GDM1 (cell line): ENCODE measurements at places on chromosomes 16 and 17.

DNA sequence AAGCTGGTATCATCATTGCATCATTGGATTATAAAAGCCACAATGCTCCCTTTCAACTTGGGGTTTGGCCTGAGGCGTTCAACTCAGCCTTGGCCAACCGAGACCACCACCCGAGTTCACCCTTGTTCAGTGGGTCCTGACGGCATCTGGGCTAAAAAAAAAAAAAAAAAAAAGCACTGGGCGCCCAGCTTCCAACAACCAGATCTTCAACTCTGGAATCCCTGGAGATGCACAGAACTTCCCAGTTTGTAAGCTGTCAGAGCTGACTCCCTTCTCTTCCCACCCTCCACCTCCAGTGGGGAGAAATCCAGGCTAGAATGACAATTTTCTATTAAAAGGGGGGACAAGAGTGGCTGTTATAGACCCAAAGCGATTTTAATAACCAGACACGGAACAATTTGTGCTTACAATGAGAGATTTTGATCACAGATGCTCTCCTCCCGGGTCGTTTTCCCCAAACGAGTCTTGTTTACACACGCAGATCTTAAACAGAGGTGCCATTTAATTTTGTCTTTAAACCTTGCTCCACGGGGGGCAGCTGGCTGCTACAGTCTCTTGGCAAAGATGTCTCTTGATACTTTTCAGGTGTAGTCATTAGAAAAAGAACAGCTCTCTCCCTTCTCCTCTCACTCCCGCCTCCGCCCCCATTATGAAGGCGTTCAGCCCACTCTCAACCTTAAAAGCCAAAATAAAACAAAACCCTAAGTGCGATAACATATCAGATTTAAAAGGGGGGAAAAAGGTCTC is 26.9 kb downstream of the GPRC5B start:
- no peak for DNase-seq

- DNase-seq: no peak
Observed at GRCh38 chr17:72654706-72655105, 437.8 kb downstream of the SLC39A11 start.

GRCh38 chr16:2040787-2041522 is 6.7 kb downstream of the NTHL1 start:
- no peak for DNase-seq

GRCh38 chr17:27473748-27474609 is 17.7 kb downstream of the KSR1 start:
- peak; percentile 85 for DNase-seq

DNA sequence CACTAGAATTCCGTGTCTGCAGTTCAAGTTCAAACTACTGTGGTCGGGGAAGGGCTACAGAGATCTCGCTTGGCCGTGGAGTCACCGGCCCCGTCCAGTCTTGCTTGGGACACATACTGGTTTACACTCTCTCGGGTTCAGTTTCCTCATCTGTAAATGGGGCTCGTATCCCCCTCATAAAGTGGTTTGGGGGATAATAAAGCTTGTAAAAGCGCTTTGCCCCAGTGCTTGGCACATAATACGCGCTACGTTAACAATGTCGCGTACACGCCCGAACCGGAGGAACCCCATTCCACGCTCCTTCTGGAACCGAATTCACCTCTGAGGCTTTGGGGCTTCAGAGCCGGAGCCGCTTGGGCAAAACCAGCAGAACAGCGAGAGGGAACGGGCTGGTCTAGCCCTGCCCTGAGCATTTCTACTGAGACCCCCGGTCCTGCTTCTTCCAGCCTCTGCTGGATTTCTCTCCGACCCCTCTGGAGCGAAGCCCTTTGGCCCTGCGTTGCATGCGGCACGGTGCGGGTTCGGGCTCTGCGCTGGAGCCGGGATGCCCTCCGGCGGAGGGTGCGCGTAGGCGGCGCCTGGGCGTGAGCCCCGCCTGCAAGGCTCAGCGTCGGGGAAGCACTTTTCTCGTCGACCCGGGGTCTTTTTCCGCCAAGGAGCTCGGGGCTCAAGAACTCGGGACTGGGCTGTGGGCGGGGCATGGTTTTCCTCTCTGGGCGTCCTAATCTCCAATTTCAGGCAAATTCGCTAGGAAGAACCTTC is 26.1 kb upstream of the HOXB13 start:
- DNase-seq: no peak

DNA sequence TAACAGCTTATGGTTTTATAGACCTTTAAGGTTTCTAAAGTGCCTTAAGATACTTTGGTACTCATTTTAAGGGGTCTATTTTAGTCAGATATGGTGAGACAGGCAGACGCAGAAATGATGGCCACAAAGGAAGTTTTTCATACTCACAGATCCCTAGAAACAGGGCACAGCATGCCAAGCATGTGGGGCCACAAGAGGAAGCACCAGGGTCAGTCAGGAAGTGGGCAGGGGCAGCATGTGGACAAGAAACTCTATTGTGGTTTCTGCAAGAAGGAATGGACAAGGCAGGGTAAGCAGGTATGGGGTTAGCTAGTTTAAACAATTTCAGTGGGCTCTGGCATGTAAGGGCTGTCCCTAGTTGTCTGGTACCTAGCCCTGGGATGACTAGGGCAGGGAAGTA is 8.5 kb downstream of the EFCAB3 start:
- peak; percentile 62 for DNase-seq

DNA sequence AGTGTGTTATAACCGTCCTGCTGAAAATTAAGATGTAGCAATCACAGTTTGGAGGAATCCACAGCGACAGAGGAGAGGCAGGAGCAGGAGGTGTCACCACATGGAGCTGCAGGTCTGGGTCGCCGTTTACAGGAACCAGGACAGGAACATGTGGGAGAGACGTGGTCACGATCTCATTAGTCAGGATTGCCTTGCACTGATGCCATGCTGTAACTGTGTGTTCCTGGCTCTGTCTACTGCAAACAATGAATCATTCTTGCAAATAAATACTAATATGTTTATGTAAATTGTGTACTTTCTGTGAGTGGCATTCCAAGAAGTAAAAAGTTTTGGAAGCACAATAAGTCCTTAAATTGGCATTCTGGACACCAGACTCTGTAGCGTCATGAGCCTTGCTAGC is 271.8 kb downstream of the CPPED1 start:
- DNase-seq: no peak

GRCh38 chr16:19077879-19078278 is 10.5 kb downstream of the COQ7 start:
- no peak for DNase-seq

- DNase-seq: no peak
Observed at GRCh38 chr16:11560701-11561453, 25.8 kb downstream of the LITAF start.
